Cortex of kidney (tissue), 1 donor: ENCODE measurements at places on chromosomes 2 and 18.

GRCh38 chr2:133766164-133766832 is 198.0 kb upstream of the NCKAP5 start:
- no peak for DNase-seq

DNA sequence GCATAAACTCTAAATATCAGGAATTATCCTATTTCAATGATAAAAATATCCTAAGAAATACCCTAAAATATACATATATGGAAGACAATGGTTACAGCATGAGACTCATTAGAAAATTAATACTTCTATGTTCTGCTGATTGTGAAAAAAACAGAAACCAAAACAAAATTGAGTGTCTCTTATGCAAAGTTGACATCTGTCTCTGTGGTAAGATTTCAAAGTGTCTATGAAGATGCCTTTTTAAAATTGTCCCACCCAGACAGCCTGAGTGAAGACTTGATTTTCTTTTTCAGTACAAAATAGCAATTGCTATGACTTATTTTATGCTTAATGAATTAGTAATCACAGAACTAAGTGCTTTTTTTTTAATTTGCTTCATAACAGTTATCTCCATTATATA is 1368.4 kb upstream of the LRRTM1 start:
- DNase-seq, result no peak

GRCh38 chr2:96552315-96553175 is 16.0 kb downstream of the ARID5A start:
- DNase-seq, result no peak

DNA sequence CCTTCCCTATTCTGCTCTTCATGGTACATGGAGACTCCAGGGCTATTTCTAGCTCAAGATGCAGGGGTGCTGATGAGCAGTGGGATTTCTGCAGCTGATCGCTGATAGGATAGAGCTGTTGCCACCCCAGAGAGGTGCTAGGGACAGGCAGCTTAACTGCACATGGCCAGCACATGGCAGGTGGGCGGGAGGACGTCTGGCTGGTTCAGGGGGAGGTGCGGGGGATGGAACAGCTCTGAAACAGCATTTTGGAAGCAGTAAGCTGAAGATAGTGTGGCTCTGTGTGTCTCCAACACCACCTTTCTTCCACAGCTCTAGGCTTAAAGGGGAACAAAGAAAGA is 151.9 kb upstream of the PELI1 start:
- no peak for DNase-seq

- DNase-seq, result no peak
Observed at GRCh38 chr2:1514391-1515072, 101.3 kb downstream of the TPO start.

DNA sequence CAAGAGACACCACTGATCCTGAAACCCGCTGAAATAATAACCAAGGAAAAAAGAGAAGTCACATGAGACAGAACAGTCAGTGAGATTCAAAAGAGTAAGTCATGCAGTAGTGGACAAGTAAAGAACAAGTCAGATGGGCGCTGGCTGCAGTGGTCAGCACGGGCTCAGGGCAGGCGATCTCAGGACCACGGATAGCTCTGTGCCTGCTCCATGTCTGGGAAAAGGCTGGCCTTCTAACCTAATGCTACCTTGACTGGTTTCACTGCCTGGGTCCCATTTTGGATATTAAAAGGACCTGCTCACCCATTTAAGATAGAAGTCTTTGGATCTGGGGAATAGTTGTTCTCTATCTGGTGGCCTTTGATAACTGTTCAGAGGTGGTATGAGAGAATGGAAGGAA is 61.7 kb upstream of the LCLAT1 start:
- DNase-seq, result no peak

DNA sequence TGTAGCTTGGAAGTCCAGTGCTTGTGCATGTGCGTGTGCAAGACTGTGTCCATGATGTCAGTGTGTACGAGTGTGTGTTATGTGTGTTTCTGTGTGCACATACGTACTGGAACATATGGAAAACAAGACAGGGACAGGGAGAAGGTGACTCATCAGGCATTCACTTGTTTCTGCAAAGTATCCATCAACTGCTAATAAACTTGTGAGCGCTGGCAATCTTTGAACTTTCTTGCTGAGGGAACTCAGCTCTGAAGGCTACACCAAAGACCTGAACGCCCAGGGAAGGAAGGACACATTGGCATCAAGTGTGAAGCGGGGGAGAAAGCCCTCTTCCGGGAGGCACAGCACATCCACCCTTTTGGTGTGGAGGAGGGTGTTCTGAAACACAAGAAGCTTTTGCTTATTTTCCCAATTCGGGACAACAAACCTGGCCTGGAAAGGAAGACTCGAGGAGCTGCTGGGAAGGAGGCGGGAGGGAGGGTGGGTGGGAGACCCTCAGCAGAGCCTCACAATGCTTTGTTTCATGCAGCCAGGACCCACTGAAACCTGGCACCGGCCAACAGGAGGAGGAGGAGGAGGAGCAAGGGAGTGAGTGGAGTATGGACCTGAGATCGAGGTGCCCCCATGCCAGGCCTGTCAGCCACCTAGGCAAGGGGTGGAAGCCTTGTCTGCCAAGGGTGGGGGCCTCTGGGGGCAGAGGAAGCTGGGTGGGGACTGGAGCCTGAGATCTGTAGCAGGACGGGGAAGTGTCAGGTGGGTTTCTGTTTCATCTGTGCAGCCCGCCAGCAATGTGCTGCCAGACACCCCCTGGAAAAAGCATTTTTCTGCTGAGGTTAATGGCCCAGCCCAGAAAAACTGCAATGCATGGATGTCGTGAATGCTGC is 26.8 kb downstream of the SMAD7 start:
- DNase-seq, result no peak

DNA sequence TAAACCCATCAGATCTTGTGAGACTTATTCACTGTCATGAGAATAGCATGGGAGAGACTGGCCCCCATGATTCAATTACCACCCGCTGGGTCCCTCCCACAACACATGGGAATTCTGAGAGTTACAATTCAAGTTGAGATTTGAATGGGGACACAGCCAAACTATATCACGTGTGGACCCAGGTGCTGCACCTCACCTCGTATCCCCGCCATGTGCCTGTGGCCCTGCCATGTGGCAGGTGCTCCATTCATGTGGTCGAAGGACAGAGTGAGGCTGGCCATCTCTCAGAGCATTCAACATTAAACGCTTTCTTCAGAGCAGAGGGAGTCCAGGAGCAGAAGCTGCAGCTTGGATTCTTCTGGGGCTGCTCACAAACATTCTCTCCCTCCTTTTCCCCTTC is 32.3 kb downstream of the MROH2A start:
- no peak for DNase-seq

DNA sequence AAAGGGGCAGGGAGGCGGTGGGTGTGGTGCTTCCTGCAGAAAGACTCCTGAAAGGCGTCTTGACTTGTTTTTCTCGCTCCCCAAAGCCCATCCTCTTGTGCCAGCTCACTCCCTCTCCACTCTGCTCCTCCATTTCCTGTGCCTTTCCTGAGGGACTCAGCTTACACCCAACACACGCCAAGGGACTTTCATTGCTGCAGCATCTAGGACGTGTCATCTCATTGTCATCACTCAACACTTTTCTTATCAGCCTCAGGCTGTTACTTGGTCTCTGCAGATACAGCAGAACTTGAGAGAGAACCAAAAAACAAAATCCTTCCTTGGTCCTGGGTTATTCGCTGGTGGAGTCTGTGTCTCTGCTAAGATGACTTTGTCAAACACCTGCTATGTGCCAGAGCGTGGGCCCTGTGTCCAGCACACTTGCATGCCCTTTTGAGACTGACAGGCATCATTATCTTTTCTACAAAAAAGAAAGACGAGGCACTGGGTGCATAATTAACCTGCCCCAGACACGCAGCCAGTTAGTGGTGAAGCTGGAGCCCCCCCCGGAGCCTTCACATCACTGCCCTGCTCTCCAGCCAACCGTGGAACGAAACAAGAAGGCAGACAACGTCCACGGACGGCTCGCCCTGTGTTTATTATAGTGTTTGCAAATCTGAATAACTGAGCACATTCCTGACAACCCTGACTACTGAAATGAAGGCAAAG is 261.7 kb upstream of the HDAC4 start:
- no peak for DNase-seq

GRCh38 chr2:202099515-202099914 is 26.5 kb downstream of the KIAA2012 start:
- DNase-seq, result no peak

DNA sequence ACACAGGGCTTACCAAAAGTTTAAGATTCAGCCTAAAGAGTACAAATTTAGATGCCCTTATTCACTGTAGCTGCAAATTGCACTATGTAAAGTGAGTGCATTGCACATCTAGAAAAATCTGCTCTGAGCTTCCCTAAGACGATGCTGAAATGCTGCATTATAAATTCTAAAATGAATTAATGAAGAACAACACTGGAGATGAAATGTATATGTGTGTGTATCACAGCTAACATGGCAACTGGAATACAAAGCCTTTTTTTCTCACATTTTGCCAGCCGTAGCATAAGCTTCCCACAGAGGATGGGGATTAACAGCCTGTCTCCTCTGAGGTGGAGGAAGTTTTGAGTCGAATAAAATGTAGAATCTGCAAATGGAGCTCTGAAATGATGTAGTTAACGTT is 338.3 kb upstream of the ZEB2 start:
- DNase-seq, result no peak

DNA sequence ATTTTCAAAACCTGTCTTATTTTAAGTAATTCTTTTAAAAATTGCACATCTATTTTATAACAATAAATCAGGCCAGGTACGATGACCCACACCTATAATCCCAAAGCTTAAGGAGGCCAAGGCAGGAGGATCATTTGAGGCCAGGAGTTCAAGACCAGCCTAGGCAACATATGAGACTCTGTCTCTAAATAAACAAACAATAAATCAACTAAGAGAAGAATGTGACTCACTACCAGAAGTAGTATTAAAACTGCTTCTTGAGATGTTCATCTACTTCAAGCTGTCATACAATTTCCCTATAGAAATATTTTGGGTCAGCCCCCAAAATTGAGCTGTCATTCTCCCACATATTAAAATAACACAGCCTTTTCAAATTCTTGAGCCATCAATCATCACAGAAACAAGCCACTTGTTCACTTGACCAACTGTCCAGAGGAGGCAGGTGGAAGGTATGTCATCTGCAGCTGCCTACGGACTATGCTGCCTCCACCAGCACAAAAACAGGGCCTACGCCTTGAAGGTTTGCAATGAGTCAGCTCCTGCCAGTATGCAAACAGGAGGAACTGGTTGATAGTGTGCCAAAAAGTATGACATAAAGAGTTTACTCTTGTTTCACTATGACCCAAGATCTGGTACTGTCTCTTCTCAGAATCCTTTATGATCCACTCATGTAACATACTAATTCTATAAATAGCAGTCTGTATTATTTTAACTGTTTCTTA is 33.6 kb downstream of the KIDINS220 start:
- no peak for DNase-seq

DNA sequence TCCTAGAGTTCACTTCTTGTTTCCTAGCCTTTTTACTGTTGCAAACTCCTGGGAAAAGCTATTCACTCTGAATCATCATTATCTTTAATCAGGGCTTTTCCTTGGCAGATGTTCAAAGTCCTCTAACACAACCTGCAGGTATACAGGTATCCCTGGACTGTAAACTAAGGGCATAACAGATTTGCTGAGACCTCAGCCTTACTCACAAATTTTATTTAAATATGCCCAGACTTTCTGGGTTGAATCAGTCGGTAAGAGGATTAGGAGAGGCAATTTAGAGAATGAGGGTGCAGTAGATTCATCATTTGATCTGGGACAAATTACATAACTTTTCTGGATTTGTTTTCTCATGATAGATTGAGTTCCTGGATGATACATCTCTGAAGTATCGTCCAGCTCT is 217.8 kb upstream of the STON1 start:
- DNase-seq, result no peak
